ENCODE measurements at places on chromosomes 11 and 22.
A peak's percentile ranks its signal among the peaks of the same experiment; 100 is the strongest.

DNA sequence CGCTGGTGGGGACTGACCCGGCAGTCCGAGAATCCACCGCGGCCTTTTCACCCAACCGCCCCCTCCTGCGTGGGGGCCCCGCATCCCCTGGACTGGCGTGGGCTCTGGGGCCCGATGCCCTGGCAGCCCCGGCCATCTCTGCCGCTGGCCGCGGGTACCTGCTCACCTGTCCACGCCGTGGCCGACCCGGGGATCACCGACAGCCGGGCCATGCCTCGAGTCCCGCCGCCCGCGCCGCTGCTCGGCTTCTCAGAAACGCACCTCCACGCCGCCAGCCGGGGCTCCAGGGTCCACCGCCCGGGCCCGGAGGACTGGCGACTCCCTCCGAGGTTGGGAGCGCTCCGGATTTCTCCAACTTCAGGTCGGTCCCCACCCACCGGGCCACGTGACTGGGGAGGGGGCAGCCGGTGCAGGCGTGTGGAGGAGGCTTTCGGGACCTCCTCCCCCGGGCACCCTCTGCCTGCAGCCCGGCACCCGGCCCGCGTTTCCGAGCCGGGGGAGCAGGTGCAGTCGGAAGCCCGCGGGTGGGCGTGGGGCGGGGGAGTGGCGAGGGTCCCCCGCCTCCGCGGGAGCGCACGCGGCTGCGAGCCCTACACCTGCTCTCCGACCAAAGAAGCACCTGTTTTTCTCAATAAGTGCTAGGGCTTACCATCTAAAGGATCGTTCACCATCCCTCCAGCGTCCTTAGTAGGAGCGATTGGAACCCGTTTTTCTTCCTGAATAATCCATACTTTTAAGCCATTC is 554 bp upstream of the NRIP3 start:
- DNase-seq = no peak

- DNase-seq = peak; percentile 89
Measured at GRCh38 chr11:27058456-27058855, 17.8 kb downstream of the BBOX1 start.

- no peak for DNase-seq
Measured at GRCh38 chr22:32042924-32043323, at the start of gene SLC5A1. TSS of gene SLC5A1 (plus strand) at chr22:32043261. CDS start at chr22:32043282, 21 bp downstream.

GRCh38 chr22:44274918-44275630 is 37.7 kb downstream of the SHISAL1 start:
- DNase-seq = no peak

DNA sequence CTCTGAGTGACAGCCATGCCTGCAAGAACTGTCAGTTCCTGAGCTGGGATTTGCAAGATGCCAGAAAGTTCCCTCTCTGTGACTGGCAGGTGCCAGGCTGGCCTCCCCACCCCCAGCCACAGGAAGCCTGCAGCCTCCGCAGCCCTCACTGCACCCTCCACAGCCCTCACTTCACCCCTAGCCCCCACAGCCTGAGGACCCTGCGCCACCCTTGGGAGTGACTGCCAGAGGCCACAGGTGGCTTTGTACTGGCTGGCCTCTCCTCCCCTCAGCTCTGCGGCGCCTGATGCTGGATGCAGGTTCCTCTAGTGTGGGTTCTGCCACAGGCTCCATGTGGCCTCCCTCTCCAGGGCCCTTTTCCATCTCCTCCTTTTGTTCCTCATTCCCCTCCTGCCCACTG is 28.7 kb downstream of the MPPED1 start:
- no peak for DNase-seq

DNA sequence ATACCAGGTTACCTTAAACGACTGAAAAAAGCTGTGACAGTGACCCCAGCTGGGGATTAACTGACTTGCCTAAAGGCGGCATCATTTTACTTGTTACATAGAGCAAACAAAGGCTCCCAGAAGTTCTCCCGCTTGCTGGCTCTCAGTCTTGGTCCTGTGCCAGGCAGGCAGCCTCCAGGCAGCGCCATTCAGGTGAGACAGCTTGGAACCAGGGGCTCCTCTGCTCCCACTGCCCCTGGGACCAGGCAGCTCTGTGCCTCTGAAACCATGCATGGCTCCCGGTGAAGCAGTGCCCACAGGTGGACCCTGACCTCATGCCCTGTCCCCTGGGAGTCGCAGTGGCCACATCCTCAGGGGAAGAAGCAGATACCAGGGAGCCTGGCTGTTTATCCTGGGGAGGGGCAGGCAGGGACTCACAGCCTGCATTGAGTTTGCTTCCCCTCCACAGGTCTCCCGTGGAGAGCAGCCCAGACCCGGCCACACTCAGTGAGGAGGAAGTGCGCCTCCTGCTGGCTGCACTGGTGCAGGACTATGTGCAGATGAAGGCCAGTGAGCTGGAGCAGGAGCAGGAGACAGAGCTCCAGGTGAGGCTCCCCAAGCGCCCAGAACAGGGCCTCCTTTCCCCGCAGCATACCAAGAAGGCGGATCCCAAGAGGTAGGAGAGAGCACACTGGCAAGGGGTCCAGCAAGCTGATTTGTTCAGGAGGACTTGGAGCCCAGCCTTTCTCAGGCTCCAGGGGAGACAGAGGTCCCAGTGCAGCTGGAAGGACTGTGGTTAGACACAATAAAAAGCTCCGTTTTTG is 15.6 kb upstream of the CYP2R1 start:
- DNase-seq = peak; percentile 36

DNA sequence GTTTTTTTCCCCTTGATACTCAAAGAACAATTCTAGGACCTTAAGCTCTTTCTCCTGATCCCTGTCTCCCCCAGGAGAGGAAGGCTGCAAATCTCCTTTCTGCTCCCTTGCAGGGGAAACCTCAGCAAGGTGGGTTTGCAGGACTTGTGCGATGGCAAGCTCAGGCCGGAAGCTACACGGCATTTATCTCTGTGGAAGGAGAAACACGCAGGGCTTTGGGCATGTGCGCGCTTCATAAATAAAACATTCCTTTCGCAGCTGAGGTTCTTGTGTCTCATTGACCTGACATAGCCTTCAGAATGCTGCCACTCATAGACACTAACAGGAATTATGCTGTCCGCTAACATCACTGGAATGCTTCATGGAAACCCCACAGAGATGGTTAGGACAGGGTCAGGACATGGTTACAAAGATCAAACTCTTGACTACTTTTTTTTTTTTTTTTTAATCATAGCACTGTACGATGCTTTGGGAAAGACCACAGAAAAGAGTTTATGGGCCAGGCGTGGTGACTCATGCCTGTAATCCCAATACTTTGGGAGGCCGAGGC is 42.6 kb downstream of the SLN start:
- DNase-seq = peak; percentile 1

- no peak for DNase-seq
Measured at GRCh38 chr11:29320196-29320595, 696.6 kb downstream of the KCNA4 start.

DNA sequence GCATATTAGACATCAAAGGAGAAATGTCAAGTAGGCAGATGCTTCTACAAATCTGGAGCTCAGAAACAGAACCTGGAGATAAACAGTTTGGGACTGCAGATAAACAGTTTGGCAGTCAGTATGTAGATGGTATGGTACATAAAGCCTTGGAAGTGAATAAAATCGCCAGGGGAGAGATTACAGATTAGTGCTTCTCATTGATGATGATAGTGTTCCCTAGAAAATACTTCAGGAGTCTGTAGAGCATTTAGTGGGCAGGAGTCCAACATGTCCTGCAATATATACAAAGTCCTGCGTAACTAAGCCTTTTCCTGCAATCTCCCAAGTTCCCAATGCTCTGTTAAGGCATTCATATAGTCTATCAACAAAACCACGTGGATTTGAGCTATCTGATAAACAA is 35.2 kb downstream of the NARS2 start:
- no peak for DNase-seq

DNA sequence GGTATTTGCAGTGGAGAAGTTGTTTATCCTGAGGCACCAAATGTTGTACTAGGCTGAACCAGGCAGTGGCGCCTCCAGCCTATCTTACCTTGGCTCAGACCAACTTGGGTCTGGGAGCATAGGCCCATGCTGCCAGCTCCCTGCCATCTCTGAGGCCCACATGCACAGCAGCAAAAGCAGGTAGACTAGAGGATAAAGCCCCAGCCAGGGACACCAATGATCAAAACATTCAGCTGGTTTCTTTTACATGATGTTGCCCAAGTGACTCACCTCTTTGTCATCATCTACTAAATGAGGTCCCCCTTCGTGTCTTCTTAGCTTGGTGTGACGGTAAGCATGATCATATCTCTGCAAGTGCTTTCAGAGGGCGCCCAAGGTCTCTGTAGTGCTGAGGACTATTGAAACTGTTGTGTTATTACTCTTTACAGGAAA is 112.1 kb upstream of the DRD2 start:
- DNase-seq = peak; percentile 71

DNA sequence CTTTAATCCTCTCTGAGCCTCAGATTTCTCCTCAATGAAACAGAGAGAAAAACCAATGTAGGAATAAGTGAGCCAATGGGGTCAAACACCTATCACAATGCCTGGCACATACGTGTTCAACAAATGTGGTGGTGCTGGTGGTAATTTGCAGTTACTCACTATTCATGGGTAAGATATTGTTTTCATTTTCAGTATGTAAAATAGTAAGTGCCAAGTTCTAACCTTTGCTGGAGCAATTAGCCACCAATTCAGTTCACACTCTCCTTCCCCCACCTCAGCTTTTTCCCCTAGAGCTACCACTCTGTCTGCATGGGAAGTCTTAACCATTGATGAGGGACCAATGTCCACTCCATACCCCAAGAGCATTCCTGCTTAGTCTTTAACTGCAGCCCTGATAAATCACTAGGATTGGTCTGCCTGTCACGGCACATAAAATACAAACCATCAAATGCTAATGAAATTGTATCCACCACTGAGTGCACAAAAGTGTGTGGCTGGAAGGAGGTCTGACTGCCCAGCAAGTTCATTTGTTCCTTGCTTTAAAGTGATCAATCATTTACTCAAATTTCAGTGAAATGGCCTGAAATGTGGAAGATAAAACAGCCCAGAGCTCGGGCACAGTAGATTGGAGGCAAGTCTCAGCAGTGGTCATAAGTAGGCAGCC is 187.4 kb upstream of the API5 start:
- no peak for DNase-seq

DNA sequence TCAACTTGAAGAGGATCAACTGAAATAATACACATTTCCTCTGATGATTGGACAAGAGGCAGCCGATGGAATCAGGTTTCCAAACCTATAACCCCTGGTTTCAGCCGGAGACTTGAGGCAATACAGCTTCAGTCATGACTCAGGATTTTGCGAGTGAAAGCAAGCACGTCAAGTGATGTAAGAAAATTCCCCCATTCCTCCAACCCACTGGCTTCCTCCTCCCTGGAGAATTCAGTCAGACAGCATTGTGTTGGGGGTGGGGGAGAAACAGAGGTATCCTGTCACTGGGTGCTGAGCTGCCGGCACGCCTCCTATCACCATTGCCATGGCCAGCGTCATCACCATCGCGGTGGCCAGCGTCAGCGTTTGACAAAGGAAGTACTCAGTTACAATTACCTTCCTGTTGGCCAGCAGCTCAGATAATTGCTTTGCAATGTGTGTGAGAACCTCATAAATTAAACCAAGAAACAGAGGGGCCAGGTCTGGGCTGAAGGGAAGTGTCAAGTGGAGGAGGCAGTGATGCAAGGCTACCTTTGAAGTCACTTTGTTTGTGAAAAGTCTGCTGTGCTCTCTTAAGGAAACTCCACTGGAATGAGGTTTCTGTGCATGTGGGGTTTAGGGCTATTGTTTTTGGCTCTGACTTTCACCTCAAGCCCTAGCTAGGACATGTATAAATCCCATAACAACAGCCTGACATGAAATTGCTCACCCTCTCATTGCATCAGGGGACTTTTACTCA is 50.2 kb downstream of the LIF start:
- DNase-seq = peak; percentile 100

- no peak for DNase-seq
Measured at GRCh38 chr11:37370817-37371216, 772.8 kb upstream of the RAG2 start.

Measured in EL (cell line).